Right kidney (tissue), 9 donors: ENCODE measurements at places on chromosomes 1 and 21.

- no peak for DNase-seq
These were observed 53.3 kb upstream of the MTR start for GRCh38 chr1:236741753-236742152.

DNA sequence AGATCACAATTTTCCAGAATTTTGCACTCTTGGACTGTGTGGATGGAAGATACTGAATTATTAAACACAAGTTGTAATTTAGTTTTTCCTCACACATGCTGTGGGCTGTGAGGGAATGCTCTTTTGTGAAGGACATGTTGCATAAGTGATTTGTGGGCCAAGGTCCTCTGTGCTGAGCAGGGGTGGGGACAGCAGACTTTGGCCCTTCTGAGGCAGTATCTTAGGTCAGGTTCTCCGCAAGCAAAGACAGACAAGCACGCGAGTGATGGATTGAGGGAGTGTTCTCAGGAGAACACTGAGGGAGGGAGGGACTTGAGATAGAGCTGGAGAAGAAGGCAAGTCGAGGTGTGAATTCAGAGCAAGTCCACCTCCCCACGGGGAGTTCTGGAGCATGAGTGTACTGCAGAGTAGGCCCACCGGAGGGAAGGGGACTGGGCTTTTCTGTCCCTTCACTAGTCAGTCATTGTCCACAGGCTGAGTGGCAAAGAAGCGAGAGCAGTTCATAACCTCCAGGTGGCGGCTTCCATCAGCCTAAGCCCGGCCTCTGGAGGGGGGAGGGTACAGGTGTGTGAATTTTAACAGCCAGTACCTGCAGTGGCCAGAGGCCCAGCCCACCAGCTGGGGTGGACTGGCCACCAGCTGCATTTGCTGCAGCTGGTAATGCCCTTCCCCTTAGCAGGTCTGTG, 19.1 kb upstream of the CD101 start:
- no peak for DNase-seq

- no peak for DNase-seq
These were observed 34.9 kb downstream of the PTGFRN start for GRCh38 chr1:116944613-116945012.

DNA sequence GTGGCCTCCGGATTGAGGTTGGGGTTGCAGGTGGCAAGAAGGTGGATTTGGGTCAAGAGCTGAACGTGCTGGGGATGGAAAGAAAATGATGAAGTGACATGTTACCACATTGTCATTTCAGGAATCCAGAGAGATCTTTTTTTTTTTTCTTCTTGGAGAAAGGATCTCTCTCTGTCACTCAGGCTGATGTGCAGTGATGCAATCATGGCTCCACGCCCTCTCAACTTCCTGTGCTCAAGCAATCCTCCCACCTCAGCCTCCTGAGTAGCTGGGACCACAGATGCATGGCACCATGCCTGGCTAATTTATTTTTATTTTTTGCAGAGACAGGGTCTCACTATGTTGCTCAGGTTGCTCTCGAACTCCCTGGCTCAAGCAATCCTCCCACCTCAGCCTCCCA, 80.6 kb downstream of the GON4L start:
- no peak for DNase-seq

GRCh38 chr1:14309984-14310383, 288.5 kb upstream of the KAZN start:
- DNase-seq, result no peak

DNA sequence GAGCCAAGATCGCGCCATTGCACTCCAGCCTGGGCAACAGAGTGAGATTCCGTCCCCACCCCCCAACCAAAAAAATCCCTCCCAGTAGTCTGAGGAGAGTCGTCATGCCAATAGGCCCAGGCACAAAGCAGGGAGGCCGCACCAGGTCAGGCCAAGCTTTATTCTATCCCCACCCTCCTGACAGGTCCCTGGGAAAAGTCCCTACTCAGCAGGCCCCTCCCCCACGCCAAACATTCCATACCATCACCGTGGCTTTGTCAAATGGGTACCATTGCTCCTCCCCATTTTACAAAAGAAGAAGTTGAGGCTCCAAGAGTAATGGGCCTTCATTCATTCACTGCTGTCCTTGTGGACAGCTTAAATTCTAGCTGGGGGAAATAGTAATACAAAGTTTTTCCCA, 5.3 kb downstream of the GPR3 start:
- DNase-seq, result no peak

DNA sequence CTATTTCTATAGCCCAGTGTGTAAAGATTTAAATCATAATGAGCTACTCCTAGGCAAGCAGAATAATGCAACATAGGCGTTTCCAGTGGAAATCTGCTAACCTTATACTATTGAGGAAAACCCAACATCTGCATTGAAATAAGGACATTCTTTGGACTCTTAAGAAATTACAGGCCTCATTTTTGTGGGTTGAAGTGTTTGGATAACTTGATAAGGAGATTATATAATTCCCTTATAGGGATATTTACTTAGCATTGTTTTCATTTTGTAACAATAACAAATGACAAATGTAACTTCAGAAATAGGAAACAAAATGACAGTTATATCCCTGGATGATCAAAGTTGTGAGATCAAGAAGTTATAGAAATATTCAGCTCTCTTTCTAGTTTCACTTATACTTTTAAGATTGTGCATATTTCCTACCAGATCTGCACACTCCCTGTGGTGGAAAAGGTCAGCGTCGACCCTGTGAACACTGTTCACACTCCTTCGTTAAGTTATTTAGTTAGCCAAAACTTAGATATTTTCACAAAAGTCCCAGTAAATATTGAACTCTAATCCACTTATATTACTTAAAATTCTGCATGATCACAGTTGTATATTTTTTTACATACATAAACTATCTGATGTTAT, 284.4 kb upstream of the C1orf105 start:
- no peak for DNase-seq

DNA sequence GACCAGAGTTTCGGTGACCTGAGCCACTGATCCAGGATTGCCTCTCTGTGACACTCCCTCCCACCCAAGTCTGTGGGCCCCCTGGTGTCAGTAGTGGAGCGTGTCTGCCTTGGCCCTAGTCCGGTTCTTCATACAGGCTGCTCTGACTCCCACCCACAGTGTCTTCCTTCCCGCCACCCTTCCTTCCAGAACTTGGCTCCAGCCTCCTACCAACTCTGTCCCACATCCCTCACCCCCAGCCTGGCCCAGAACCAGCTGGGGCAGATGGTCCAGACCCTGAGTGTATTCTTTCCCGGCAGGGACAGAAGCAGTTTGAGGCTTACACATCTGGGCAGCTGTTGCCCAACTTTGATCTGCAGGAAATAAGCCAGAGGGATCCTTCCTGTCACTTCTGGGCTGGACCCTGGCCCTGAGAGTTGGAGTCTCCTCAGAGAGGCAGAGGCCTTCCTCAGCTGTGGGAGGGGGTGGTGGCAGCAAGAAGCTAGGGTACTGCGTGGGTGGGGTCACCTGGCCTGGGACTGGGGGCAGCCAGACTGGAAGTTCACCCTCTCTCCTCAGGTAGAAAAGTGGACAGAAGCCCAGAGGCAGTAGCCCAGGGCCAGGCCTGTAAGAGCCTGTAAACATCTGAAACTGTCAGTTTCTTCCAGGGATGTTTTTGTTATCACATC, 43.1 kb upstream of the EPS8L3 start:
- DNase-seq, result no peak

GRCh38 chr1:73593364-73593763, 604.6 kb downstream of the LRRIQ3 start:
- no peak for DNase-seq

DNA sequence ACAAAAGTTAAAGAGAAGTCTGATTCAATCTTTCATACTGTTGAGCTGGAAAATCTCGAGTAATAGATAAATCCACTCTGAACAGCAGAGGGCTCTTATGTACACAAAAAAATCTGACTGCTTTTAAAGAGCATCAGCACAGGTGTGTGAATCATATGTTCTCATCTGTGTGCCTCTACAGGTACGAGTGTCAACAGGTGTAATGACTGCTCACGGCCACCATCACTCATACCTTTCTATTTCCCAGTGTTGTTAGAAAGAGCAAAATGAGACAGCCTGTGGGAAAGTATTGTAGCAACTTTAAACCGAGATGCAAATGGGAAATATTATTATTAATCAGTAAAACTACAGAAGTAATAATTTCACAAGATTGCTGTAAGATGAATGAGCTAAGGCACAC, 49.0 kb upstream of the SCAF4 start:
- no peak for DNase-seq
